Activated CD4-positive, alpha-beta T cell treated with anti-CD3 and anti-CD28 coated beads for 1 hour (primary cell): ENCODE measurements at places on chromosomes 2 and 18.

DNA sequence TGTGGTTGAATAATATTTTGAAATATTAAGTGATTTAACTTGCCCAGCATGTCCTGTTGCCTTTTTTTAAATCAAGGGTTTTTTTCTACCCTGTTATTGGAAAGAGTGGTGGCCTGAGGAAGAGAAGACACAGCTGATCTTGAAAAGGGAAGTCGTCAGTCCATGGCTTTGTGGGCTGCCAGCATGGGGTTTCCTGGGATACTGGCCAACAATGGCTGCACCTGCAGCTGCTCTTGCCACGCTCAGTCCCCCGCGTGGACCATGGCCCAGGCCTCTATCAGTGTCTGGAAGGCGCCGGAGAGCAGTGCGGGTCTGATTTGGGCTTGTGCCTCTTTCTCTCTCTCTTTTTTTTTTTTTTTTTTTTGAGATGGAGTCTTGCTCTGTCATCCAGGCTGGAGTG lies 99.3 kb downstream of the ASB1 start:
- no peak for DNase-seq

DNA sequence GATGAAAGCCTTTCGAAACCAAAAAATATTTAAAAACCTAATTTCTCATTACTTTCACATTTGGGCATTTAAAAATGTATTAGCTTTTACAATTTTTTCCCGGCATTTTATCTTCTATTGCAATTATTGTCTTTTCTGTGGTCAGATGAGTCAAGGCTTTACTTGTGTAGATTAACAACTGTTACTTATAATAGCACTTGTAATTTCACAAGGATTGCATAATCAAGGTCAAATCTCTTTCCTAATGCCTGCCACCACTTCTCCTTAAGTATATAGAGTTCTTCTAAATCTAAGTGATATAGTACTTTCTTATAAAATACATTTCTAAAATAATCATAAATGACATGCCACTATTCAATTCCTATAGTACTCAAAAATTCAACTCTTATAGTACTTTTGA lies 67.2 kb downstream of the SLC8A1 start:
- DNase-seq, result no peak

DNA sequence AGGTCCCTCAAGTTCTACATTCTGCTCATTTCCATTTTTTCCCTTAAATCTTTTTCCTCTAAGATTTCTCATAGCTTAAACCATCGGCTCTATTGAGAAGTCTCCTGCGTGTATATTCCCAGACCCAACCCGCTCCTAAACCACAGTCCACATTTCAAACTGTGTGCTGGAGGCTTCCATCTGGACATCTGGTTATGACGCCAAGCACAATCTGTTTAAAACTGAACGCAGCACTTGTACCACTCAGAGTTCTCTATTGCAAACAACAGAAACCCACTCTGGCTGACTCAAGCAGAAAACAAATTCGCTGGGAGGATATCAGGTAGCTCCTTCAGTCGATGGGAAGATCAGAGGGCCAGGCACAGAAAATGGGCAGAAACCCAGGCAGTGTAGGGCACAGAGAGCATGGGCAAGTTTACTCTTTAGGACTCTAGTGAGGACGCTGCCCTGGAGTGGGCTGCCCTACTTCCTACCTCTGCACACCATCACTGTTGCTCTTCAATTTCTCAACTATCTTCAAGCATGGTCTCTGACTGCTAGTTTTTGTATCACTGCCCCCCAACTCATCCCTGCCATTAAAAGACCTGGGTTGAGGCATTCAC lies 5.6 kb upstream of the EML4 start:
- no peak for DNase-seq

GRCh38 chr18:57054891-57055290 lies 92.0 kb upstream of the BOD1L2 start:
- no peak for DNase-seq

DNA sequence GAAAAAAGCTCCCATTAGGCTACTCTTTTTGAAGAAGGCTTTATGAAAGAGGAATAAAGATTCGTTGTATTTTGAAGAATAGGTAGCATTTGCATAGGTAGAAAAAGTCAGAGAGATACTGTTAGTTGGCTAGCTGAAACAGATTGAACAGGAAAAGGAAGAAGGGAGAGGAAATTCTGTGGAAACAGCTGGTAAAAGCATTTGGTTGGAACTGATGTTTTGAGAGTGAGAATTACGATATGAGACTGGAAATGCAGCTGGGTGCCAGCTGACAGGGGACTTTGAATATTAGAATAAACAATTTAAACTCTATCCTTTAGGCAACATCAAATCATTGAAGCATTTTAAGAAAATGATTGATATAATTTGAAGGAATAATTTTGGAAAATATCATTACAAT lies 96.7 kb upstream of the CNTNAP5 start:
- no peak for DNase-seq

DNA sequence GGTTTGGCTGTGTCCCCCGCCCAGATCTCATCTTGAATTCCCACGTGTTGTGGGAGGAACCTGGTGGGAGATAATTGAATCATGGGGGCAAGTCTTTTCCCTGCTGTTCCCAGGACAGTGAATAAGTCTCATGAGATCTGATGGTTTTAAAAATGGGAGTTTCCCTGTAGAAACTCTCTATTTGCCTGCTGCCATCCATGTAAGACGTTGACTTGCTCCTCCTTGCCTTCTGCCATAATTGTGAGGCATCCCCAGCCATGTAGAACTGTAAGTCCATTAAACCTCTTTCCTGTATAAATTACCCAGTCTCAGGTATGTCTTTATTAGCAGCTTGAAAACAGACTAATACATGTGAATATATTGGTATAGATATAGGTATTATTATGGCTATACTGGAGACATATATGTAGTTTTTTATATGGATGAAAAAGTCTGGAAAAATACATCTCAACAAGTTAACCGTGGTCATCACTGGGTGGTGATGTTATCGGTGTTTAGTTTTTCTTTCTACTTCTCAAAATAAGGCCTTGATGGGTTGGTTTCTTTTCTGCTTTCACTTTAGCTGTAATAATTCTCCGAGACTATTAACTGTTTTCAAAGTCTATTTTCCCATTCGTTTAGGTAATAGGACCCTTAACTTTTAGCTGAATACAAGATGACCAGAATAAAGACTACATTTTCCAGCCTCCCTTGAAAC lies 39.1 kb upstream of the NCOA1 start:
- no peak for DNase-seq

GRCh38 chr18:48572402-48573126 lies 33.7 kb downstream of the CTIF start:
- no peak for DNase-seq

DNA sequence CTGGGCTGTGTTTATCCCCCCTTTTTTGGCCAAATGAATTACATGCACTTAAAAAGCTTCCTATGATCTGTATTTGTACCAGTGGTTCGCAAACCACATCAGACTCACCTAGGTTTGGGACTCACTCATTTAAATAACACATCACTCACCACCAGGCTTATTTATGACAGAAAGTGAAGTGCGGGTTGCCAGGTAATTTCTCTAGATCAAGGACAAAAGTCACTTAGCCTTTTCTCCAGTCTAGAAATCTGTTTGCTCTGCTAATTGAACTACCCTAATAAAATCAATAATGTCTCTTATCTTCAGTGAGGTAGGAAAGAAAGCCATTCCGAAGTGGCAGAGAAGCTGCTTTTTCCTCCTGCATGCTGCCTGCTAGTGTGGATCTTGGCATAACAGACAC lies 88.1 kb upstream of the SLC8A1 start:
- no peak for DNase-seq

DNA sequence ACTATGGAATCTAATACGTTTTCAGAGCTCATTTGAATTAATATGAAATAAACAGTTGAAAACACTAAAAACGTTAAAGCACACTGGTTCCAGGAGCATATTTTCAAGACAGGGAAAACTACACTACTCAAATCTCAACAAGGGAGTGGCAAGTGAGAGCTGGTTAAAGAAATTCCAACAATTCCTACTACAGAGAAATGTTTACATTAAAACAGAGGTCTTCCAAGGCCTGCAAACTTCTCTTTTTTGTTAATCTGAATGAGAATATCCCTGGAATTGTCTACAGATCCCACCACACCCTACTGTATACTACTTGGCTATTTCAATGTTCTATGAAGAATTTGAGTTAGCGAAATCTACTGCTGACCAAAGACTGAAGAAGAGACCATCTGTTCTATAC lies 231.5 kb downstream of the ZEB2 start:
- DNase-seq, result no peak

GRCh38 chr2:29763371-29763770 lies 158.0 kb downstream of the ALK start:
- DNase-seq, result no peak

GRCh38 chr2:211144078-211144477 lies 587.7 kb downstream of the CPS1 start:
- DNase-seq, result no peak

DNA sequence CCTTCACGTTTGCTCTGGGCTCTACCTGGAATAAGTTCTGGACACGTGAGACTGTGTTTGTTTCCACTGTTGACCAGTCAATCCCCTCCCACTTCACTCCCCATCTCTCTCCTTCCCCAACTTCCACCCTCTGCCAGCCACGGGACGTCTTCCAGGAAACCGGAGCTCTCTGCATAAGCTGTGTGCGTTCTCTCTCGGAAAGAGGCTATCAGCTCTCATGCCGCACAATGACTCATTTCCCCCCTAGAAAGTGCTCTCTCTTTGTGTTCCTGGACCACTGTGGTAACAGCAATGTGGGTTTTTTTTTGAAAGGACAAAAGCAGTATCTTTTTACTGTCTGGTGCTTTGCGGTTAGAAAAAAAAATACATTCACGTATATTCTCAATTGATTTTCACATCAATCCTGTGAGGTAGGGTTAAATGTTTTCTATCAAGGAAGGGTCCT lies 10.2 kb downstream of the PROKR1 start:
- peak; percentile 10 for DNase-seq

DNA sequence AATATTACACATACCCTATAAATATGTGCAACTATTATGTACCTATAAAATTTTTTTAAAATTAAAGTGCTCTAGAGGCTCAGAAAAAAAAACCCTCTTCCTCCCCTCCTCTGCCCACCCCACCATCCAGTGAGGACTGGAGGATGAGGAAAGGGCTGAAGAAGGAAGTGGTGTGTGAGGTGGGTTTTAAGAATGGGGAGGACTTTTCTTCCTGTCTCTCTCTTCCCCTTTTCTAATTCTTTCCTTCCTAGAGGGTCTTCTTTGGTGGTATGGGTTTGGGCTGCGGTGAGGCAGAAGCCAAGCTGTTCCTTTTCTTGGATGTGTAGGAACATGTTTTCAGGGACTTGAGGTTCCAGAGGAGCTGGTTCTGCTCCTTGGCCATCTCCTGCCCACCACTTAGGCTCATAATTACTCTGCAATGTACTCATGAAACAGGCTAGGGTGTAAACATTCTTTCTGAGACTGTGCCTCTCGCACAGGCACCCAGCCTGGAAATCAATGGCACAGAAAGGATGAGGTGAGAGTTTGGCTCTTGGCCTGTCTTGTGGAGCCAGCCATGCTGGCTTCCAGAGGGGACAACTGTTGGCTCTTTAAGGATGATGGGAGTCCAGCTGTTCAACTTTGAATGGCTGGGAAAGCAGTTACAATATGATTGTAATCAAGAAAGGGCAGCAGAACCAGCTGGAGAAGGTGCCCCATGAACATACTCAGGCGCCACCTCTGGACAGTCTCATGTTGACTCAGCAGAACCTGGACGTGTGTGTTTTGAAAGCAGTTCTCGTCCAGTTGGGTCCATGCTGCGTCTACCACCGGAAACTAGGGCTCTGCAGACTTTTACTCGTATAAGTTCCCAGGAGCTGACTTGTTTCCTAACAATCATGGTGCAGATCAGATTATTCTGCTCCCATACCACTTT lies 38.3 kb downstream of the IL1RL2 start:
- DNase-seq, result no peak

DNA sequence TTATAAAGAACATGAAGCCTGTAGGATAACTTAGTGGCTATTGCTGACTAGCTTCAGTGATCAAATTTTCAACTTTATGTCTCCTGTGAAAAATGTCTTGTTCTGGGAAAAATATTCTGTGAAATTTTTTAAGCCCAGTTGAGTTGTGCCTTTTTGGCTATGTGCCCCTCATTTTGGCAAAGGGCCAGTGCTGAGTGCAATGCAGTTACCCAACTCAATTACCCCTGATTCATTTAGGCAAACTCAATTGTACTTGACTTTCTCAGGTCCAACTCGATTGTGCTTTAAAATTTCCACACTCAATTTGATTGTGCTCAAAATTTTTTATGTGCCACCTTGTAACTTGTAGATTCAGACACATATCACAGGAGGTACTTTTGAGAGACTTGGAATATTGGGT lies 548.8 kb upstream of the NRP2 start:
- no peak for DNase-seq

GRCh38 chr2:214492152-214492551 lies 81.3 kb downstream of the VWC2L start:
- no peak for DNase-seq

- DNase-seq, result no peak
Measured at GRCh38 chr2:220315098-220315823, 687.8 kb downstream of the SLC4A3 start.

DNA sequence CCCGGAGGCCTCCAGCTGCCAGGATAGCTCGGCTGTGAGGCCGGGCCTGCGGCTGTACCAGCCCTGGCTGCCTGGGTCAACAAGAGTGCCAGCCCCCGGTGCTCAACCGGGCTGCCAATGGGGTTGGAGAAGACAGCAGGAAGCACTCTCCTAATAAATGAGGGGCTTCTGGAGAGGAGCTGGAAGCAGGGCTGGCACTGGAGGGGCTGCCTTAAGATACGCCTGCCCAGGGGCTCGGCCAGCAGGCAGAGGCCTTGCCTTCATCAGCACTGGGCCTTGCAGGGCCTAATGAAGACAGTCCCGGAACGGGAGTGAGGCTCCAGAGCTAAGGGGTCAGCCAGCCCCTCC lies 73.6 kb downstream of the TEX51 start:
- DNase-seq, result no peak

- no peak for DNase-seq
Measured at GRCh38 chr18:58396966-58397365, 231.9 kb downstream of the ALPK2 start.

DNA sequence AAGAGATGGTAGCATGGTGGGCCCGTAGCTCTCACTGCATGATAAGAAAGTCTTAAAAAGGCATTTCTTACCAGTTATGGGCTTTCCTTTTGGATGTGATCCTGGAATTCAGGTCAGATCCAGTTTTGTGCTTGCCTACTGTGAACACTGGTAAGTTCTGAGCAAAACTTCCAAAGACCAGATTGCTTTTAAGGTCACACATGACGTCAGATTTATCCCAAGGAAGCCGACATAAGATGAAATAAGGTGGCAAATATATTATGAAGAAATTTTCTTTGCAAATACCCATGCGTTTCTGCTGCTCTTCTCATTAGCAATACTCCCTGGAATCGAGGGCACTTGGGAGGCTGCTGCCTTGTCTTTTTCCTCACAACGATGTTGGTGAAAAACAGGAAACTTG lies 416.4 kb upstream of the HNMT start:
- DNase-seq, result no peak

- DNase-seq, result no peak
Measured at GRCh38 chr2:214679736-214680135, 129.7 kb downstream of the BARD1 start.

- DNase-seq, result no peak
Measured at GRCh38 chr18:60067426-60068210, 167.8 kb downstream of the PMAIP1 start.

GRCh38 chr2:111049792-111050640 lies 70.7 kb upstream of the BCL2L11 start:
- DNase-seq, result no peak
